ENCODE measurements at places on chromosomes 7 and 10.

DNA sequence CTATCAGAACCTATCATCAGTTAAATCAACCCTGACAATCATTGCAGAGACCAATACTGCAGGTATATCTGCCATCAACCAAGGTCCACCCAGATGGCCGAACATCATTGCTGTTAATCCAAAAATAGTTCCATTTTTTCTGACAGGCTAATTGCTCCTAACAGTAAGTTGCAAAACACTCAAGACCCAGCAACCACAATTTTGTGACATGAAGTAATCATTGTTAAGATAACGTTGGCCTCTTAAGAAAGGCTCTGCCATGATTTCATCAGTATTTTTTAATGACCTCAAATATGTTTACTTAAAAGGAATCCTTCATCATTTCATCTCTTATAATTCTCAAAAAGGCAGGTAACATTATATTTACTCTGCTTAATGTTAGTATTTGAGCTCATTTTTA, 553.4 kb upstream of the POM121L12 start:
- DNase-seq: no peak

- no peak for DNase-seq
Observed at GRCh38 chr7:29248713-29249382, 54.3 kb downstream of the CHN2 start.

- DNase-seq: no peak
Observed at GRCh38 chr10:115945701-115946445, 327.1 kb downstream of the GFRA1 start.

DNA sequence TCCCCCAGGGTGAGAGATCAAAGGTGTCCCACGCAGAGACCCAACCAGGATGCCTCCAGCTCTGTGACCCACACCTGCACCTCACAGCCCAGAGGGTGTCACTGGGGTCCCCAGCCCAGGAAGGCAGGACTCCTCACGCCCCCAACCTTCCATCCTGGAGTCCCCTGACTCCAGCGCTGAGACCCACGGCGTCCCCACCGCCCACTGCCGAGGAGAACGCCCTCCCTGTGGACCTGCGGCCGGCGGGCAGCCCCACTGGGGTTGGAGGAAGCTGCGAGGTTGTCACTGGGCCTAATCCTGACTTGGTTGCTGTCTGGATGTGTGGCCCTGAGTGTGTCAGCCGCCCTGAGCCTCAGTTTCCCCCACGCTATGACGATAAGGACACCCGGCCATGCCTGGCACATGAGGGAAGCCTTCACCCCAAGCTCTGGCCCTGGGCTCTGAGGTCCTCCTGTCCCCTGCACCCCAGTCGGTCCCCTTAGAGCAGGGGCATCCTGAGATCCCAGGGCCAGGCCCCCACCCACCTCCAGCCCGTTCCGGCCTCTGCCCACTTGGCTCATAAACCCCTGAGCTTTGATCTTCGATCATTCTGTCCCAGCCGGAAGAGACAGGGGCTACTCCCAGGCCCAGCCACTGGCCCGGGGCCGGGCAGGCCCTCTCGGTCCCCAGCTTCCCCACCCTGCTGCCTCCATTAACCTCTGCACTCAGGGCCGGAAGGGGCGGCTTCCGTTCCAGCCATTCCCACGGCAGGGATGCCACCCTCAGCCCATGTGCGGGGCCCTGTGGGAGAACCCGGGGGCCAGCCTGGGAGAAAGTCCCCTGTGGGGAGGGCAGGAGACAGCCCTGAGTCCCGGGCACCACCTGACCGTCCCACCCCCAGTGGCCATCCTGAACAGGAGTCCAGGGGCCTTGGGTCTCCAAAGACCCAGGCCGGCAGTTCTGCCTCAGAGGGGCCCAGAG, 113.2 kb downstream of the MICALL2 start:
- no peak for DNase-seq

- no peak for DNase-seq
Observed at GRCh38 chr7:7786595-7786994, 68.2 kb upstream of the RPA3 start.

- no peak for DNase-seq
Observed at GRCh38 chr10:49527061-49527460, 11.9 kb downstream of the ERCC6 start.

- no peak for DNase-seq
Observed at GRCh38 chr10:99673492-99673891, 14.2 kb downstream of the ENTPD7 start.

- DNase-seq: no peak
Observed at GRCh38 chr10:60323162-60323561, 66.5 kb downstream of the ANK3 start.

GRCh38 chr10:58269782-58270290, 874 bp downstream of the CISD1 start:
- no peak for DNase-seq

- DNase-seq: no peak
Observed at GRCh38 chr10:119090968-119091367, 10.4 kb upstream of the EIF3A start.

GRCh38 chr10:116676118-116676517, 55.4 kb downstream of the PNLIPRP2 start:
- DNase-seq: no peak

GRCh38 chr7:149715476-149715875, 57.9 kb downstream of the ZNF467 start:
- DNase-seq: no peak

- DNase-seq: no peak
Observed at GRCh38 chr7:18535810-18536415, 40.4 kb downstream of the HDAC9 start.

DNA sequence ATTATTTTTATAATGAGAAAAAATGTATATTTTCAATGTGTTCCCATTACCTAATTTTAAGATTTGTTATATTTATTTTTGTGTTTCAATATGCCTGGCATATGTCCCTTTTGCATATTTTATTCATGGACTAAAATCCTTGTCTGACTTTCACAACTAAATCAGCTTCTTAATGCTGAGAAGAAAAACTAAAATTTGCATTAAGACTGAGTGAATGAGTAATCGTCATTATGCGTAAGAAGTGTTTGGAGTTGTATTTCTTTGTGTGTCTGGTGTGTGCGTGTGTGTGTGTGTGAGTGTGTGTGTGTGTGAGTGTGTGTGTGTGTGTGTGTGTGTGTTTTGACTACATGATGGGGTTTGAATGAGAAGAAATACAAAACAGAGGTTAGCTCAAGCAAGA, 201.7 kb upstream of the SP8 start:
- DNase-seq: no peak

- DNase-seq: no peak
Observed at GRCh38 chr7:102983602-102984001, 70.8 kb downstream of the LRRC17 start.

GRCh38 chr7:2659556-2660358, 28.0 kb downstream of the TTYH3 start:
- DNase-seq: no peak

- no peak for DNase-seq
Observed at GRCh38 chr10:43605850-43606322, 352 bp upstream of the ZNF485 start.

- DNase-seq: no peak
Observed at GRCh38 chr7:141960687-141961422, 12.7 kb downstream of the TAS2R38 start.

DNA sequence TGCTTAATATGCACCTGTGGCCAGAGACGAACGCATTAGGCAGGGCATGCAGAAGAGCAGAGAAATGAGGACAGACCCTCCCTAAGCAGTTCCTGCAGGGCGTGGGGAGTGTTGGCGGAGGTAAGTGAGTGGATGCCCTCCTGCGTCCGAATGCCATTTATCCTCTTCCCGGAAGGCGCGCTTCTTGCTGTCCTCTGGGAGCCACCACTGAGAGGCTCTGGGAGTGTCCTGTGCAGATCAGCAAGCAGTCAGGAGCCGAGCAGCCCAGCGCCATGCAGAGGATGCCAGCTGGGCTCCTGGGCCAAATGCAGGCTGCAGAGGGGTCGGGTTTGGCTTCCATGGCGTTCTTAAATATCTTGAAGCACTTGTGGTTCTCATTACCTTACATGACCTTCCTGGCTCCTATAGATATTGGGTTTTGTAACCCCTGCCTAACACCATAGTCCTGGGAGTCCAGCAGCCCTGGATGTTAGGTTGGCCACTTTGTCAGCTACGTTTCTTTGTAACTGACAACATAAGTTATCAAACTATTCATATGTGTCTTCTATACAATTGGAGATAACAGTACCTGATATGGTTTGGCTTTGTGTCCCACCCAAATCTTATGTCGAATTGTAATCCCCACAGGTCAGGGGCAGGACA, 30.0 kb upstream of the SLIT1 start:
- no peak for DNase-seq

- DNase-seq: no peak
Observed at GRCh38 chr10:86538547-86538946, 17.0 kb upstream of the WAPL start.

DNA sequence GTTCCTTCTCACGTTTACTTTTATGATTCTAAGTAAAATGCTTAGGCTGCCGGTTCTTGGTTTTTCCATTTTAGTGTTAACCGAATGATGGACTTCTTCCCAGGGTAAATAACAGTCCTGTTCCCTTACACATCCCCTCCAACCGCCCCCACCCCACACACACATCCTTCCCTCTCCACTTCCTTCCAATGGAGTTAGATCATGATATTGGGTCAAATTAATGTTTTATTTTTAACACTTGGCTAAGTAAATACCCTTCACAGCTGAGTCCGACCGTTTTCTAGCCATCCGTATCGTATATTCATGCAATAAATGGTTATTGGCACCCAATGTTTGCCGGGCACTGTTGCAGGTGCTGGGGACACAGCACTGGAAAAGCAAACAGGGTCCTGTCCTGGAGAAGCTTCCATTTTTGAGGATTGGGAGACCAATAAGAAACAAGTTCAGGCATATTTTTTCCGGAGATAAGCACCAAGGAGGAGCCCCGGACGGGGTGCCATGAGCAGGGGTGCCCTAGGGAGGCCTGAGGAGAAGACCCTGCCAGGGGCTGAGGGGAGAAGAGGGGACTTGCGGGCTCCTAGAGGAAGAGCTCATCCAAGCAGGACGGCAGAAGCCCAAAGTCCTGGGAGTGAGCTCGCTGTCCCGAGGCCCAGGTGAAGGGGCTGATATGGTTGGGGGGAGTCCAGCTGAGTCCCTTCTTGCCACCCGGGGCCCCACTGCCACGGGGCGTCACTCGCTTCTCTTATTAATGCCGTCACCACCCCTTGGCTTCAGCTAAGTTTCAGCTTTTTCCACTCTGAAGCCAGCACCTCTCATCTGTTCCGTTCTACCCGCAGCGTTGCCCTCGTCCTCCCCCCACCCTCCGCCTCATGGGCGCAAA, 126.0 kb upstream of the RET start:
- DNase-seq: no peak

GRCh38 chr7:156816943-156817572, 75.9 kb downstream of the LMBR1 start:
- no peak for DNase-seq

GRCh38 chr10:43377424-43377883, 6.0 kb downstream of the FXYD4 start:
- DNase-seq: no peak

DNA sequence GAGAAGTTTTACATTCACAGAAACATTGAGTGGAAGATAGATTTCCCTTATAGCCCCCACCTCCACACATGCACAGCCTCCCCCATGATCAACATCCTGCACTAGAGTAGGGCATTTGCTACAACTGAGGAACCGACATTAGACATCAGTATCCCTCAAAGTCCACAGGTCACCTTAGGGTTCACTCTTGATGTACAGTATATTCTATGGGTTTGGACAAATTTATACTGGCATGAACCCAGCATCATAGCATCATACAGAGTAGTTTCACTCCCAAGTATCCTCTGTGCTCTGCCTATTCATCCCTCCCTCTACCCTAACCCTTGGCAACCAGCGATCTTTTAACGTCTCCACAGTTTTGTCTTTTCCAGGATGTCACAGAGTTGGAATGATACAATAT, 64.4 kb downstream of the VSTM4 start:
- DNase-seq: no peak

DNA sequence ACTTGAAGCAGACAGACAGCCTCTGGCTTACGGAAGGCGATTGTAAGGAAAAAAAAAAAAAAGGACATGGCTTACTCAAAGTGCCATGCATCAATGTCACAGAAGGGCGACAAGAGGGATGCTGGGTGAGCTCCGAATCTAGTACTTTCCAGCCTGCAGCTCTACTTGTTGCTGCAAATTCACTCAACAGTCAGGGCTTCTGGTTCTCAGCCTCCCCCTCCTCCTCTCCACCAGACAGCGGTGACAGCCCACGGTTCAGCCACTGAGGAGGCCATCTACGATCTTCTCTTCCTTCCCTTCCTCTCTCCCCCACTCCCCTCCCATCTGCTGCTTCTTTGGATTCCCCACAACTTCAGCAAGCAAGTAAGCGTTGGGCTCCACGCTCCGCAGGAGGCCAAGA, 63.5 kb downstream of the PRKAG2 start:
- DNase-seq: no peak

DNA sequence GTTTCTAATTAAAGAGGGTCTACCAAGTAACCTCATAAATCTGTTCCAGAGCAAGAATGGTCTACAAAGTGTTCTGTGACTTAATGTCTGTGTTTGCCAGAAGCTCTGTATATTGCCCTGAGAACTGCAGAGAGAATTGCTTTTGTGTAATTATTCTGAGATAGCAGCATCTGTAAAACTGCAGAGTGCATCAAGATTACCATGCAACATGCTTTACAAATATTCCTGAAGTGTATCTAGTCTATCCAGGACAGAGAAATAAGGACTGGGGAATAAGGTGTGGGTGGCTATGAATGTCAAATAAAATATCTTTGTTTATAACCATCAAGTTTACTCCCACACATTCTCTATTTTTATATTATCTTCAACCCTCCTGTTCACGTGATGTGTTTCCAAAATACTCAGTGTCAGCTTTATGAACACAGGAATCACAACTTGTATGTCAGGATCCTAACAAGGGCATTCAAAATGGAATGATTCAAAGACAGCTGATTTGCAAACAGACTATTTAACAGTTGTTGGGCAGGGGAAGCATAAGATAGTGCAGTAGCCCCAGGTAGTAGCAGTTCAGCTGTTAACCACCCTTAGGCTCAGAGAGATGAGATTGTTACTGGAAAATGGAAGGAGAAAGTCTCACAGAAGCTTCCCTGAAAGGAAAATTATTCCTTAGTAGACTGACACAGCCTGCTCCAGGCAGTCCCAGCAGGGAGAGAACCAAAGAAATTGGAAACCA, 15.3 kb upstream of the LIPA start:
- DNase-seq: no peak

GRCh38 chr10:3995302-3996210, 210.5 kb upstream of the KLF6 start:
- no peak for DNase-seq

GRCh38 chr7:35723011-35723410, 28.1 kb upstream of the HERPUD2 start:
- DNase-seq: no peak

DNA sequence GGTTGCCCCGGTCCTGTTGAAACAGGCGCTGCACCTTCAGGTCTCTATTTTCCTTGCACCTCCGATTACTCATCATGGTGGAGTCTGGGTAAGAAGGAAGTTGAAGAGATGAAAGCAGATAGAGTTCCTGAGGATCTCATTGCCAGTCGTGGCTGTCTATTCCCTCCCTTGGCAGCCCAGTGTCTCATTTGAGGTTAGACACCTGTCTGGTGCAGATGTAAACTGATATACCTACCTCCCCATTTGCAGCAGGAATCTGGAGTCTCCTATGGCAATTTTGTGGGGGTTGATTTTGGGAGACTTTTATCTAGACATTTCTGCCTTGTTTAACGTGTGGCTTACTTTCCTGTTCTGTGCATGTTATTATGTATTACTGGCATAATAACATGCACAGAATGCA, 212.1 kb downstream of the BICC1 start:
- no peak for DNase-seq

- DNase-seq: no peak
Observed at GRCh38 chr10:28253169-28253785, 49.6 kb downstream of the MPP7 start.
